ENCODE measurements at places on chromosomes 16 and 17.

GRCh38 chr17:60971515-60972369 is 294.1 kb downstream of the BCAS3 start:
- peak; percentile 24 for DNase-seq

GRCh38 chr16:54291656-54292487 is 5.3 kb upstream of the IRX3 start:
- DNase-seq, result no peak

DNA sequence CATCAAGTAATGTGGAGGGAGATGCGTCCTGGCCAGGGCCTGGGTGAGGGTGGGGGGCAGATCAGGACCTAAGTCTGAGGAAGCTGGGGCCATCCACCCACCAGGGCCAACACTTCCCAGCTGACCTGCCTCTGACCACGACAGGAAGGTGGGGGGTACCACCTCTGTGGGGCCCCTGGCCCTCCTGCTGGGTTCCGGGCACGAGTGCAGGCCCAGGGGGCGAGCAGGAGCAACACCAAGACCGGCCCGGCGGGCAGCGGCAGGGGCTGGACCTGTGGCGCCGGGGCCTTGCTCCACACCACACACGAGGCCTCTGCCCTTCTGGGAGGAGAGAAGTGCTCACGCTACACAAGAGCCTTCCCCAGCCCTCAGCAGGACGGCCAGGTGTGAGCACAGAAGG is 13.3 kb downstream of the PDIA2 start:
- no peak for DNase-seq

DNA sequence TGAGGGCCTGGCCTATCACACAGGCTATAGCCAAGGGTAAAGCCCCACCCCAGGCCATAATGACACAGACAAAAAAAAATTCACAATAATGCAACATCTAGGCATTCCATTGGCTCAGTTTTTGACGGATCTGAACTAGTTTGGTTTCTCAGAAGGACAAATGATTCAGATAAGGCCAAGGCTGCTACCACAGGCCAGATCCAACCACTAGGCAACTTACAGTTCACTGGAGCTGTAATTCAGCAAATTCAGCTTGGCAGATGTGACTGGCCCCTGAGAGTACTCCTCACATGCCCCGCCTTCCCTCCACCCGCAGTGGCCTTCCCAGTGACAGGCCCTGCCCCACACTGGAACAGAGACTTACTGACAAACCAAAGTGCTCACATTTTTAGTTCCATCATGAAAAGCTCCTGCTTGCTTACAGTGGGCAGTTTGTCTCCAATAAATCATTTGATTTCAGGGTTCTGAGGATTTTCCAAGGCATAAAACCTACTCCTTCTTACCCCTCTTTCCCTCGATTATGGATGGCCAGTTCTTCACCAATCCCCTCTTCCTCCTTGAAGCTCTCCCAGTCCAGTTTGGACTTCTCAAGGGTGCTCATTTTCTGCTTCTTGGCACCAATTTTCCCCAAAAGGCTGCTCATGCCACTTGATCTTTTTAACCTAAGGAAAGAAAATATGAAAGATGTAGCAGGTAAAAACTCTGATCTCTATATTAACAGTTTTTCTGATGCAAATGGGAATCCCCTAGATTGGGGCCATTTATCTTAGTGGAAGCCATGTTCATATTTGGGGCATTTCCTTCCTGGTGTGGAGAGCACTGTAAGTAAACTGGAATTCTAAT is 53.3 kb upstream of the BCAR1 start:
- DNase-seq, result no peak

- no peak for DNase-seq
Measured at GRCh38 chr17:34413443-34414119, 50.5 kb upstream of the CCL1 start.

Measured in activated naive CD4-positive, alpha-beta T cell treated with Interleukin-2 at 50 U/mL for 16 hours (primary cell).